ENCODE measurements at places on chromosomes 6 and 20. TPM values are rescaled to one million over a fixed set of nuclear protein-coding genes. Genes with fewer than 3 reads are reported as not detected.

Gene MATN4
- total RNA-seq: not detected

Gene TSPYL1
- 121 TPM for total RNA-seq

Gene SLCO4A1
- total RNA-seq: 0.56 TPM

Gene TRAPPC3L
- not detected for total RNA-seq

Gene SIRPD
- not detected for total RNA-seq

Gene NRSN1
- total RNA-seq: not detected

Gene RAB44
- total RNA-seq: not detected

Gene TOX2
- 1.1 TPM for total RNA-seq

Gene OVOL2
- total RNA-seq: not detected

Gene SLC17A1
- not detected for total RNA-seq

GRCh38 chr6:36897609-36898008, 11.9 kb downstream of the C6orf89 start:
- peak; percentile 33 for DNase-seq

- DNase-seq: no peak
Measured at GRCh38 chr6:1911474-1911873, 301.8 kb downstream of the FOXC1 start.

- DNase-seq: no peak
Measured at GRCh38 chr6:113886512-113886911, 29.4 kb downstream of the MARCKS start.

DNA sequence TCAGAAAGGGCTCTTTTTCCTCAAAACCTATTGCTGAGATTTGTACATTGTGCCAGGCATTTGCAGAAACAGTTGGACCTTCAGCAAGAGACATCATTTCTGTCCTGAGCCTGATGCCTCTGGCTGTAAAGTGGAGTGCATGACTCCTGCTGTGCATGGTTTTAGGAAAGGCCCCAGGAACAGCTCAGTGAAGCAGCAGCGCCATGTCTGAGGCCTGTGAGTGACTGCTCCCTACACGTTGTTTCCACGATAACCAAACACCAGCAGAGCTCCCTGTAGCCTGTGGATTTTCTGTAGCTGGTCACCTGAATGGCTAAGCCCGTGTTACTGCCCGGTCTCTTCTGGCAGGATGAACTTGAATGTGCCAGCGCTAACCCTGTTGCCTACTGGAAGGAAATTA, 232.5 kb downstream of the TFAP2C start:
- DNase-seq: no peak

DNA sequence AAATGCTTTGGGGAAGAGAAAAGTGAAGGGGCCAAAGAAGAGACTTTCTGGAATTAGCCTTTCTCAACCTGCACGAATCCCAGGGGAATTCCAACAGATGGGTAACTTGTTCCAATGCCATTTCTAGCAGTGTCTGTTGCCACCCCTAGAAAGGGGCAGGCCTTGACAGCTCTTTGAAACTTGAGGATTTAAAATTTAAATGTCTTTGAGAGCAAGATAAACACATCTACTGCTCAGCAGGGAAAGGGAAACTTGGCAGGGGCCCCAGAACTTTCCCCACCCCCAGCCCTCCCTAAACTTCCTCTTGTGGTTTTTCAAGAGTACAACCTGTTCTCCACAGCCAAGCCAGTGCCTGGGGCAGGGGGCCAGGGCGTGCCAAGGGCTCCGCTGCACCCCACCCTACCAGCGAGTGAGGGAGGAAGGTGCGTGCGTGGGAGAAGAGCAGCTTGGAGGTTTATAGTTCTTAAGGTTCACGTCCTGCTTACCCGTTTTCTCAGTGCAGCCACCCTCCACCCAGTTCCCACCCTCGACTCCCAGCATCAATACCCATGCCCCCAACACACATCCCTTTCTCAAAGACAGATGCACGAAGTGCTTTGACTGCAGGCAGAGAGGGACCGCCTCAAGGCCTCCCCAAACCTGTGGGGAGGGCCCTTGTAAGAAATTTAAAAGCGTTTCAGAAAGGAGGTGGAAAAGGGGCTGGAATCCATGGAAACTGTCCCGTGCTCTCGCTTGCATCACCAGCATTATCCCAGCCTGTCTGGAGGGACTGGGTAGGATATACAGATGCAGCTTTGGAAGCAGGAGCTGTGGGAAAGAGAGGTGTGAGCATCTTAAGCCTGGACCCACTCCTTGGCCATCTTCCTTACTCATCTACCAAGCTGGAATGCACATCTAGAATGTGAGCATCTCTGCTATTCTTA, 4.5 kb upstream of the TAF8 start:
- peak; percentile 73 for DNase-seq

GRCh38 chr6:91243436-91243835, 656.6 kb upstream of the MAP3K7 start:
- no peak for DNase-seq

DNA sequence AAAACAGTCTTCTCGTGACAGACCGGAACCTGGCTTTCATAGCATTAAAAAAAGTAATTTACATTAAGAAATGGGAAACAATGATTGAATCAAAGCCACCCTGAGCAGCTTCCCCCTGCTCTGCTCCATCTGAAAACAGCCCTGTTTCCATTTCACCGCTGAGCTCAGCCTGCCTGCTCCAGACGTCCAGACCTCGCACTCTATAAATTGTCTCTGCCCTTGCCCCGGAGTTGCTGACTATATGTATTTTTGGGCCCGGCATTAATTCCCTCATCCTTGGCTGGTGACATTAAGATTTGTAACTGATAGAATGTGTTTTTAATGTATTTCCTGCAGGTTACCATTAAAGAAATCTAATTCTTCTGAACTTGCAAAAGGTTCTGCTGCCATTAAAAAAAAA, 22.7 kb upstream of the TCP11 start:
- DNase-seq: no peak

- DNase-seq: peak; percentile 53
Measured at GRCh38 chr6:149056777-149057463, 260.6 kb upstream of the TAB2 start.

- no peak for DNase-seq
Measured at GRCh38 chr6:122878796-122879195, 89.7 kb downstream of the SMPDL3A start.

GRCh38 chr6:30100585-30101443, 12.1 kb downstream of the TRIM31 start:
- DNase-seq: no peak

DNA sequence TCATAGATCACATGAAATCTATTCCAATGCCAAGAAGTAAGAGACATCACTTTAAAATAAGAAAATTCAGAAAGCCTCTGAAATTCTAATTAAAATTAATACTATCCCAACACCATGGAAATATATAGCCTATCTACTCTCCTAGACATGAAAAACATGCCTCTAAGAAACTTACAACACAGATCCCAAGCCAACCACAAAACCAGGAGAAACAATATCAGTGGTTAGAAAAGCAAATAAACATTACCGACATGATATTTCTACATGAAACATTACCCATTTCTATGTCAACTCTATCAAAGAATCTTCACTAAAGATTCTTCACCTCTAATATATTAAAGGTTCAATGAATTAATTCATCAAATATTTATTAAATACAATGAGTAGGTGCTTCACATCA, 4.8 kb downstream of the EPB41L2 start:
- peak; percentile 57 for DNase-seq

DNA sequence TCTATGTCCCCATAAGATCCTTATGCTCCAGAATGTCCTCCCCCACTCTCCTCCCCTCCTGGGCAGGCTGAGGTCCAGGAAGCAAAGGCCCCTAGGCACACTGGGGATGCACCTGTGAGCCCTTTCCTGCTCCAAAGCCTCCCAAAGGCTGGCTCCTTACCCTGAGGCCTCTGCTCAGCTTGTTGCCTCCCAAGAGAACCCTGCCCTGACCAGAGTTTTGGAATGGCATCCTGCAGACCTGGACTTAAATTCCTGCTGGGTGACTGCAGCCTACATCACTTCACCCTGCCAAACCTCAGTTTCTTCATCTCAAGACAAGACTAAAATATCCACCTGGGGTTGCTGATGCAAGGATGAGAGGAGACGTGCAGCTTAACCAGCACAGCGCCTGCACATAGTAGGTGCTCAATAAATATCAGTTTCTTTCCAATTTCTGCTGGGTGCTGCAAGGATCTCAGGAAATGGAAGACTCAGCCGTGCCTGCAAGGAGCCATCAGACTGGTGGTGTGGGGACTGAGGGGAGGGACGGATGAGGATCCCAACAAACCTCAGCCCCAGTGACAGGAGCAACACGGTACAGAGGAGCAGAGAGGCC, 2.1 kb upstream of the LBP start:
- no peak for DNase-seq

DNA sequence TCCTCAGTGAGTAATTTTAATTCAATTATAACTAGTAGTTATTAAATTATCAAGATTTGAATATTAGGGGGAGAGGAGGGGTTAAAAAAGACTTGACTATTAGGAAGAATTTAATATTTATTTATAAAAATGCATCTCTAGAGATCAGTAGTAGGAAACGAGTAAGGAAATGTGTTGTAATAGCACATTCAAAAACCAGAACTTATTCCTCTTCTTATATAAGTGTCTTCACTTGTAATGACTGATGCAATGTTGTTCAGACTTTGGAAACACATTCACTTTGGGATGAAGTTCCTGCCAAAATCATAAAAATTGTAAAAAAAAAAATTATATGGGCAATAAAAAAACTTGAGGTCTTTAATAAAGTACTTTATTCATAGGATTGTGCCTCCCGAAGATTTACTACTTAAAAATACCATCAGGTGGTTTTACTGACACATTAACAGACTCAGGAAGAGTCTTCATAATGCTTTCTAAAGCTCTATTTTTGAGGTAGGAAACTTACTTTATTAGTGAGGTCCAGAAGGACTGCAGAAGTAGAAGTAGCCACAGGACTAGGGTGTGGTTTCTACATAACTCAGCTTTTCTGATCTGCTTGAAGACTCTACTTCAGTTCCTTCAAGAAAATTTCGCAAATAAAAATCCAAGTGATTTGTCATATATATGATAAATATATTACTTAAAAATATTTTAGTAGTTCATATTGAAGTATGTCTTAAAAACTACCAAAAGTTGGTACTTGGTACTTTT, 59.8 kb downstream of the CCDC170 start:
- no peak for DNase-seq

GRCh38 chr20:36606158-36607066, 833 bp downstream of the RAB5IF start:
- peak; percentile 21 for DNase-seq

DNA sequence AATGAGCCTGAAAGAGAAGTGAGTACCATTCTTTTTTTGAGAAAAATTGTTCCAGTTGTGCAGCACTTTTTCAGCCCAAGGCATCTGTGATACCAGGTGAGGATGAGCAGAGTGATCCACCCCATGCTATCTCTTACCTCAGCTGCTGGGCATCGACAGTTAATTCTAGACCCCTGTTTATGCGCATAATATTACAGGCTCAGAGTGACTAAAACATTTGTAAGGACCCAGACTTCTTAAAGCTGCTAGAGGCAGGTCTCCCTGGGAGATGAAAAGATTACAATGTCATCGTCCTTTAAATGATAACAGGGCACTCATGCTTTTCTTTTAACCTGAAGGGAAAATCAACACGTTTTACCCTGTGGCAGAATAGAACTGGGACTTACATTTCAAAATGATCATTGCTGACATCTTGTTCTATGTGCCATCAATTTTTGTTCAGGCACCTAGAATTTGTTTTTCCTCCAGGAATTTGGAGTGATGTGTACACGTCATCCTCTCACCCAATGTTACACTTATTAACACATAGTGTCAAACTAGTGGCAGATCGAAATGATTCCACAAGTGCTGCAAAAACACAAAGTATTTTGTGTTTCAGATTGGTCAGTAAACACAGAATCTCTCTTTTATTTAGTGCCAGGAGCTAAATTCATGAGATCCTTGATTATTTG, 684.6 kb downstream of the UTRN start:
- DNase-seq: no peak

- peak; percentile 57 for DNase-seq
Measured at GRCh38 chr20:23367770-23368169, 5.8 kb downstream of the GZF1 start.

DNA sequence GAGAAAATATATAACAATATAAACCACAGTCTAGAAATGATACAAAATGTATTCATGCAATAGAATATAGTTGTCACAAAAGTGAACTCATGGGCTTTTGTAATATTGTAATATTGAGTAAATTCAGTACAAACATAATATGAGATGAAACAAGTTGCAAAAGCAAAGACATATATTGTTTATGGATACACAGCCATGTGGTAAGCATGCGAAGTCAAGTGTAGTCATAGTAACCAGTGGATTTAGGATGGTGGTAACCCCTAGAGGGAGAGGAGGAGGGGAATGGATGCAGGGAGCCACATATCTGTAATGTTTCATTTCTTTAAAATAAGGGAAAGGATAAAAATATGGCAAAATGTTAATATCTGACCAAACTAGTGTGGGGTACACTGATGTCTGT, 47.3 kb downstream of the ARMC2 start:
- DNase-seq: peak; percentile 36

- peak; percentile 94 for DNase-seq
Measured at GRCh38 chr6:1485678-1486077, 96.3 kb downstream of the FOXF2 start.

DNA sequence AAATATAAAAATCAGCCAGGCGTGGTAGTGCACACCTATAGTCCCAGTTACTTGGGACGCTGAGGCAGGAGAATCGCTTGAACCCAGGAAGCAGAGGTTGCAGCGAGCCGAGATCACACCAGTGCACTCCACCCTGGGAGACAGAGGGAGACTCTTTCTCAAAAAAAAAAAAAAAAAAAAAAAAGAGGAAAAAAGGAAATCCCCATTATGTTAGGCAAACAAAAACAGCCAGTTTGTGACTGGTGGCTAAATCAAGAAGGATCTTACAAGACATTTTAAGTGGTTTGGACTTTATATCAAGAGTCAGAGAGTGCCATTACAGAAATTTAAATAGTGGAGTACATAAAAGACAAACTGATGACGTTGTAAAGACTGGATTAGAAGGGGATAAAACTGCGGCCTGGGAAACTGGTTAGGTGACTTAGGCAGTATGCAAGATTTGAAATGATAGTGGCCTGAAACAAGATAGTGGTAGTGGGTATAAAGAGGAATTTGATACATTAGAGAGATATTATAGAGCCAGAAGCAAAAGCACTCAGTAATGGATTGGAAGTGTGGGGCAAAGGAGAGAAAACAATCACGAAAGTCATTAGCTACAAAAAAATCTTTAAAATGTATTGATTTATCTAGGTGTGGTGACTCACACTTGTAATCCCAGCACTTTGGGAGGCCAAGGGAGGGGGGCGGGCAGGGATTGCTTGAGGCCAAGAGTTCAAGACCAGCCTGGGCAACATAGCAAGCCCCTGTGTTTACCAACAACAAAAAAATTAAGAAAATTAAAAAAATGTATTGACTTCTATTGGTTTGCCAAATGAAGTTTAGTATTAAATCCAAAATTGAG, 1.7 kb upstream of the MYO6 start:
- no peak for DNase-seq

- peak; percentile 16 for DNase-seq
Measured at GRCh38 chr20:63501818-63502670, 3.2 kb upstream of the EEF1A2 start.

- no peak for DNase-seq
Measured at GRCh38 chr6:163717106-163717764, 302.7 kb downstream of the QKI start.

DNA sequence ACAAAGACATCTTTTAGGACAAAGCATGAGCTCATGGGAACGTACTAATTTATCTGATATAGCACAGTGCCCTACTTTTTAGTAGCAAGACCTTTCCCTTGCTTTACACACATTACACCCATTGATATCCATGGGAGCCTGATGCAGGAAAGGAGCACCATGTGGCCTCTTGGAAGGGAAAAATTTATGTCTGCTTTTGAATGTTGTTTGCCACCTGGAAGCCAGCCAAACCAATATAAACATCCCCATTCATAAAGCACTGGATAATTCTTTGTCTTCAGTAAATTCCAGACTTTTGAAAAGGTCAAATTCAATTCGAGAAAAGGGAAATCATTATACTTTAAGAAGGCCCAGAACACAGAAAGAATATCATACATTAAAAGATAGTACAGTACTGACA, 152.3 kb upstream of the BEND6 start:
- DNase-seq: peak; percentile 69

Measured in IMR-90 (cell line).